ENCODE measurements at places on chromosomes 1 and 21.

DNA sequence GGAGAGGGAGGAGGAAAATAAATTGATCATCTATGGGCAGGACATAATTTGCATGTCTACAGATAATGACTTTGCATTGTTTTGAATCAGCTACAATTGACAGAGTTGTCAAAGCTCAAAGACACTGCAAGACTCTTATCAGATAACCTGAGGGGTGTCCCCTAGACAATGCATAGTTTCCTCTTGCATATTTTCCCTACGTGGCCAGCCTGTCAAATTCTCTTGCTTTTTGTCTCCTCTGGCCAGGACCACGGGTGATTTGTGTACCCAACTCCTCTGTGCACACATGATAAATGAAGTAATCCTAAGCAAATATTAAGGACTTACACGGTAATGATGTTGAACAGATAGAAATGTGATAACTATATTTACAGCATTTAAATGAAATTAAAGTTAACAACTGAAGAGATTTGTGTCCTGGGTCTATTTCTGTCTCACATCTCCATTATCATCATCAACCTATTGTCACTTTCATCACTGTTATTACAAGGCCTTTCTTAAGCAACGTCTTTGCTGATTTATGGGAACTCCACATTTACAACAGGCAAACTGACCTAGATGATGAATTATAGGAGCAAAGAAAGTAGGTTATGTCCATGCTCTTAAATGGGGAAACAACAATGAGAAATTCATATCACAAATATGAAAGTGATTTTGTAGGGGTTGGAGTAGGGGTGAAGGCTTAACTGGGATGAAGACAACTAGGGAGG is 18.8 kb downstream of the BATF3 start:
- DNase-seq = no peak

DNA sequence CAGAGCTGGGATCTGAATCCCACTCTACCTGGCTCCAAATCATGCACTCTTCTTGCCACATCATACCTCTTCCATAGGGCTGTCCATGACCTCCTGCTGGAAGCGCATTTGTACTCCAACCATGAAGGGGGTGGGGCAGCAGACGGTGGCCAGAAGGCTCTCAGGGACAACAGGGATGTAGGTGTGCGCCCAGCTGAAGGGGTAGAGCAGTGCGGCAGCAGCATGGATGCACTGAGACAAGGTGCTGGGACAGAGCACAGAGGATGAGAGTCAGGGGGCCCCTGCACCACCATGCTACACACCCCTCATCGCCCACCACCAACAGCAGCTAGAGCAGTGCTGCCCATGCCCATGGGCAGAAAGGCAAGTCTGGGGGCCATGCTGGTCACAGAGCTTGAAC is 8.4 kb downstream of the DENND2D start:
- no peak for DNase-seq

- no peak for DNase-seq
Measured at GRCh38 chr1:222310836-222311235, 237.1 kb downstream of the HHIPL2 start.

GRCh38 chr1:59484096-59484495 is 187.2 kb downstream of the FGGY start:
- DNase-seq = no peak

DNA sequence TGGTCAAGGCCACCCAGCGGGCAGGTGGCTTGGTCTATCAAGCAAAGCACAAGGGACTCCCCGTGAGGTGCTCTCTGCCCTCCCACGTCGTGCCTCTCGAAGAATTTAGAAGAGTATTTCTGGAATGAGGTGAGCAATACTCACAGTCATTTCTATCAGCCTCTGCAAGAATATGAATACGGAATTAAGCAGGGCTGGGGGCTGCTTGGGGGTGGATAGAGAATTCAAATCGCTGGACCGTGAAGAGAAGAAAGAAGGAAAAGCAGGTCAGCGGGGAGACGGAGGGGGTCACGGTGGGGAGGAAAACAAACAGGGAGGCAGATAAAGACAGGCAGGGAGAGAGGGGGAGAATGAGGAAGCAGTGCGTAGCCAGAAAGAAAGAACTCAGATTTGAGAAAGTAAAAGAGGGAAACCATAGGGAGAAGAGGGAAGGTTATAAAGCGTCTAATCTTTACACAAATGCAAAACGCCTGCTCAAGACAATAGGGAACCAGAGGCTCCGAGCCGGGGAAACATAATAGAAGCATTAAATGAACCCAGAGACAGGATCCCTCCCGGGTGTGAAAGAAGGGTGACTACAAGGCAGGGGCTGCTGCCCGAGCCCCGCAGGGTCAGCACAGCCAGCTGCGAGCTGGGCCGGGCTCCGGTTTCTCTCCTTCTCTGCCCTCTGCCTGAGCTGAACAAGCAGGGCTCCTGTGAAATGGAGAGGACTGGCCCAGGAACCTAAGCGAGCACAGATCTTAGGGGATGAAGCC is 2.1 kb upstream of the EDN2 start:
- DNase-seq = peak; percentile 29

DNA sequence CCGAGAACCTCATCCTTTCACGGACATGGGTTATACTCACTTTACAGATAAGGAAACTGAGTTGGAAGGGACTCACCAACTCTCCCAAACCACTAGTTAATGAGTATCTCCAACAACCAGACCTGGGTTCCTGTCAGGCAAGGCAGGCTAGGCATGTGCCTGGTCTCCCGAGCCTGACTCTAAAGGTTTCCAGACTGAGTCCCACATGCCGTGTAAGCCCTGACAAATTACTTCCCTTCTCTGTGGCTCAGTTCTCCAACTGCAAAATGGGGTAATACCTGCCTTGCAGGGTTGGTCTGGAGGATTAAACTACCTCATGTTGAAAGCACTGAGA is 34.3 kb downstream of the SSBP3 start:
- no peak for DNase-seq

All from right renal pelvis (tissue), 4 donors.